Tibial nerve (tissue), 4 donors: ENCODE measurements at places on chromosomes 12 and 14. TPM values are rescaled to one million over a fixed set of nuclear protein-coding genes. Genes with fewer than 3 reads are reported as not detected.
A peak's percentile ranks its signal among the peaks of the same experiment; 100 is the strongest.

DNA sequence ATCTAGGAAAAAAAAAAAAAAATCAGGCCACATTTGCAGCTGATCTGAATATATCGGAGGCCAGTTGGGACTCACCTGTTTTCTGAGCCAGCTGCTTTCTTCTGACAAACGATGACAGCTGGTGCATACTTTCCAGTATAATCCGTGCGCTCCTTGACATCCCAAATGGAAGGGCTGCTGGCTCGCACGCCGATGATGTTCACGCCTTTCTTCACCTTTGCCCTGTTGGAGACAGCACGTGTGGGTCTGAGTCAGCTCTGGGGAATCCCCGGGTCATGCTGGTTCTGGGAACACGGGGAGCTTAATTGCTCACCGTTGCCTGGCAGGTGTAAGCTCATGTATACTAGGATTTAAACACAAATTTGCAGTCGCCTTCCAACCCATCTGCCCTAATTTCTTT lies 372.8 kb downstream of the TMEM132D start:
- no peak overlapping the region for H3K27ac ChIP-seq
- DNase-seq, result no peak
- H3K27me3 ChIP-seq, result no peaks in the 10 kb centered on the region
- H3K4me1 ChIP-seq, result no peaks in the 10 kb centered on the region
- no peaks in the 10 kb centered on the region for H3K36me3 ChIP-seq

DNA sequence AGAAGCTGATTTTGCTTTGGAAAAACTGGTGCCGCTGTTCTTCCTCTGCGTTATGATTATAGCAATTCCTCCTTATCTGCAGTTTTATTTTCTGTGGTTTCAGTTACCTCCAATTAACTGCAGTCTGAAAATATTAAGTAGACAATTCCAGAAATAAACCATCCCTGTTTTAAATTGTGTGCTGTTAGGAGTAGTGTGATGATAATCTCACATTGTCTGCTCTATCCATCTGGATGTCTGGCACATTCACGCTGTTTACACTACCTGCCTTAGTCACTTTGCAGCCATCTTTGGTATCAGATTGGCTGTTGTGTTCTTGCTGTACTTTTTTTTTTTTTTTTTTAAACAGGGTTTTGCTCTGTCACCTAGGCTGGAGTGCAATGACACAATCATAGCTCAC lies 141.0 kb downstream of the GRIP1 start:
- no peaks in the 10 kb centered on the region for H3K36me3 ChIP-seq
- H3K27ac ChIP-seq, result no peak overlapping the region
- H3K4me1 ChIP-seq, result no peaks in the 10 kb centered on the region
- H3K27me3 ChIP-seq, result no peaks in the 10 kb centered on the region
- no peak for DNase-seq
- no peak overlapping the region for H3K4me3 ChIP-seq

DNA sequence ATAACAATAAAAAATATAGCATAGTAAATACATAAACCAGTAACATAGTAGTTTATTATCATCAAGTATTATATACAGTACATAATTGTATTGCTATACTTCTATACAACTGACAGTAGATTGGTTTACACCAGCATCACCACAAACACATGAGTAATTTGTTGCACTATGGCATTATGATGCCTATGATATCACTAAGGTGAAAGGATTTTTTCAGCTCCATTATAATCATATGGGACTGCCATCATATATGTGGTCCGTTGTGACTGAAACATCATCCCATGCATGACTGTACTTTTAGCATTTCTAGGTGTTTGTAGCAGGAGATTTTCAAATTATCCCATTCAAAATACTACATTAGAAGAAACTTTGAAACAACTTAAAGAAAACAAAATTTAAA lies 77.8 kb downstream of the IFT81 start:
- H3K4me3 ChIP-seq, result no peak overlapping the region
- no peaks in the 10 kb centered on the region for H3K36me3 ChIP-seq
- no peaks in the 10 kb centered on the region for H3K27me3 ChIP-seq

DNA sequence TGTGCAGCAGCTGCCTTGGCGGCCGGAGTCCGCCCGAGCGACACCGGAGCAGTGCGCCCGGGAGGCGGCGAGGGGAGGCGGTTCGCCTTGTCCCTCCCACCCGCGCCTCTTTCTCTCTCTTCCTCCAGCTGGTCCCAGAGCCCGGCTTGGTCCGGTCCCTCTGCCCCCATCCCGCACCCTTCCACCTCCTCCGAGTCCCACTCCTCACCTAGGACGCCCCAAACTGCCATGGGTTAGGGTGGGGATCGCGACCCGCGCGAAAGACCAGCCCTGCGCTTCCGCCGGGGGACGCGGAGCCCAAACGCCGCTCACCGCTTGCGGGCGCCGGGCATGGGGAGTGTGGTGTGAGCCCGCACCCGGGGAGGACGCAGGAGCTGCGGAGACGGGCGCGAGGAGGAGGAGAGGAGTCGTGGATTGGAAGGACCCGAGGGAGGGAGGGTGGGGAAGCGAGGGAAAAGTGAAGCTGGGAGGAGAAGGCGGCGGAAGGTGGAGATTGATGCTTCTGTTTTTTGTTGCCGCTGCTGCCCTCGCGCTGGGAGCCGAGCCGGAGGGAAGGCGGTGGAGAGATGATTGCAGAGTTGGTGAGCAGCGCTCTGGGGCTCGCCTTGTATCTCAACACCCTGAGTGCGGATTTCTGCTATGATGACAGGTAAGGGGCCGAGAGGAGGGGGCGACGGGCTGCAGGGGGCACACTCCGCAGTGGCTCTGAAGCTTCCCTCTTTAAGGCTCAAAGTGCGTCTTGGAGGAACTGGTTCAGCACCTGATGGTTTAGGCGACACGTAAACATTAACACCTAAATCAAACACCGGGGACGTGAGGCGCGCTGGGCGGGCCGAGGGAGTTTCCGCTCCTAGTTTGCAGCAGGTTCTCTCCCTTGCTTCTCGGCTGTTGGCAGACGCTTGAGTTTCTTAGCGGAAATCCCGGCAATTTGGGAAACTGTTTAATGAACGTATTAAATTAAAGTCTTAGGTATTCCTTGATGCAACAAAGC lies 610 bp downstream of the TMTC2 start:
- no peaks in the 10 kb centered on the region for H3K4me1 ChIP-seq
- H3K4me3 ChIP-seq, result peak overlapping the region; percentile 80
- no peaks in the 10 kb centered on the region for H3K27me3 ChIP-seq
- H3K27ac ChIP-seq, result peak overlapping the region; percentile 93
- H3K36me3 ChIP-seq, result no peaks in the 10 kb centered on the region

KLHL42 gene
- total RNA-seq, result 42.4 TPM
